Trophoblast cell (in vitro differentiated cells and primary cell): ENCODE measurements at places on chromosomes 2 and 18.
A peak's percentile ranks its signal among the peaks of the same experiment; 100 is the strongest.

DNA sequence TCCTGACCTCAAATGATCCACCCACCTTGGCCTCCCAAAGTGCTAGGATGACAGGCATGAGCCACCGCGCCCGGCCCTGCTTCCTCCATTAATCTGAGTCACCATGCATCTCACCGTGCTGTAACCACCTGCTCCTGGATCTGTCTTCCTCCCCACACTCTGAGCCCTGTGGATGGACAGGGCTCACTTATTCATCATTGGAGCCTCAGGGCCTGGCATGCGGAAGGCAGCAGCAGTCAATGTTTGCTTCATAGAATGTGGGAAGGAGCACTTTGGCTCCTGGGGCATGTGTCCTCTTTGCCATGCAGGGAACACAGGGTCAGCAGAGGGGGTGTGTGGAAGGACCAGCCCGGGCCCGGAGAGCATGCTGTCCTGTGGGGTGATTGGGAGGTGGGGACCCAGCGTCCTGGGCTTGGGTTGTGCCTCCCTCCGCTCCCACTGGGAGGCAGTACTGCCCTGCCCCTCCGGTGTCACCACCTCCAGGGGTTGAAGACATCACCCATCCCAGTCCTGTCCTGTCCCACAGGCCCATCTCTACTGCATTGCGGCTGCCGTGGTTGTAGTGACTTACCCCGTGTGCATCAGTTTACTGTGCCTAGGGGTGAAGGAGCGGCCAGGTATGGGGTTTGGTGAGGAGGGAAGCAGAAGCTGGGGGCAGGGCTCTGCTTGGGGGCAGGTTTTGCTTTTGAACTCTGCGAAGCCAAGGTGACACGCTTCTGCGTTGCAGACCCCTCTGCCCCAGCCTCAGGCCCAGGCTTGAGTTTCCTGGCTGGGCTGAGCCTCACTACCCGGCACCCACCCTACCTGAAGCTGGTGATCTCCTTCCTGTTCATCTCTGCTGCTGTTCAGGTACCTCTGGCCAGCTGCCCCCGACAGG, 11.5 kb downstream of the MFSD2B start:
- peaks cover 4% of the 10 kb centered on the region for H3K4me1 ChIP-seq
- no peaks in the 10 kb centered on the region for H3K27me3 ChIP-seq
- no peak overlapping the region for H3K4me3 ChIP-seq
- peak; percentile 79 for DNase-seq

- H3K36me3 ChIP-seq = no peaks in the 10 kb centered on the region
- H3K4me3 ChIP-seq = no peak overlapping the region
- DNase-seq = no peak
- H3K4me1 ChIP-seq = peaks cover 3% of the 10 kb centered on the region
These were observed 85.4 kb upstream of the CABLES1 start for GRCh38 chr18:23049698-23050373.

- no peak overlapping the region for H3K27ac ChIP-seq
- no peak overlapping the region for H3K4me3 ChIP-seq
- peaks cover 5% of the 10 kb centered on the region for H3K36me3 ChIP-seq
These were observed 36.2 kb downstream of the GLS start for GRCh38 chr2:190916829-190917228.

DNA sequence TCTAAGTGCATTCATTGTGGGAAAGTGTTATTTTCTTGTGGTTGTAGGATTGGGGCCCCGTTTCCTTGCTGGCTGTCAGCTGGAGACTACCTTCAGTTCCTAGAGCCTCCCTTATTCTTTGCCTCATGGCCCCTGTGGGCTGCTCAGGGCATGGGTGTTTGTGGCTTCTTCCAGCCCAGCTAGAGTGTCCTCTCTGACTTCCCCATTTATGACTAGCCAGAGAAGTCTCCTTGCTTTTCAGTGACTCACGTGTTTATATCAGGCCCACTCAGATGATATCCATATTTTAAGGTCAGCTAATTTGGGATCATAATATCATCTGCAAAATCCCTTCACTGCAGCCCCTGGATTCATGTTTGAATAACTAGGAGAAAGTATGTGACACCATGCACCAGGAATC, 62.8 kb downstream of the DTNA start:
- H3K36me3 ChIP-seq = no peaks in the 10 kb centered on the region
- no peak overlapping the region for H3K4me3 ChIP-seq
- H3K27ac ChIP-seq = no peak overlapping the region

DNA sequence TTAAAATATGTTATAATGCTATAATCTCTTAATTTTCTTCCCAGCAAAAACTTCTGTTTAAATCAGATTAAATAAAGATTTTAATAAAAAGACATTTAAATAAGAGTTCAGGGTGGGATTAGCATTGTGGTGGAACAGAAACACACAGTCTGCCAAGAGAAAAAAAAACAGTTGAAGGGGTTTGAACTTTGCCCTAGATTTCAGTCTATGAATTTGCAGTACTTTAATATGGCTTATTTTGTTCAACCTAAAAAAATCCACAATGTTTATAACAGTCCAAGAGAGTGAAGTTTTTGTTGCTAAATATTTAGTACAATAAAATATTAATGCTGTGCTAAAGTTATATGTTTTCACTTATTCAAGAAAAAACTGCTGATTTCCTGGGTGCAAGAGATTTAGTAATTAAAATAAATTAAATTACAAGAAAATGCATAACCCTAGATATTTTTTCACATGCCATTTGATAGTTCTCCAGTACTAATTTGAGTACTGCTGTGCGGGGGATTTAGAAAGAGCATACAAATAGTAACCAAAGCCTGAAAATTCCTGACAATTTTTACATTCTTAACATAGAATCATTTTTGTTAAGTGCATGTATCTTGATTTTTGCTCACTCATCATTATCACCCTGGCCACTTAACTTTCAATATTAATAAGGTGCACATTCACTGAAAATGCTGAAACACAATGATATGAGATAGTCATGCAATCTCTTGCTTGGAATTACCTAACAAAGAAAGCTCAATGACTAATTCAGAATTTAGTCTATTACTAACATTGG, 52.6 kb downstream of the SLC40A1 start:
- H3K4me1 ChIP-seq = no peaks in the 10 kb centered on the region
- DNase-seq = no peak
- no peak overlapping the region for H3K4me3 ChIP-seq
- no peak overlapping the region for H3K27ac ChIP-seq
- H3K27me3 ChIP-seq = no peaks in the 10 kb centered on the region

DNA sequence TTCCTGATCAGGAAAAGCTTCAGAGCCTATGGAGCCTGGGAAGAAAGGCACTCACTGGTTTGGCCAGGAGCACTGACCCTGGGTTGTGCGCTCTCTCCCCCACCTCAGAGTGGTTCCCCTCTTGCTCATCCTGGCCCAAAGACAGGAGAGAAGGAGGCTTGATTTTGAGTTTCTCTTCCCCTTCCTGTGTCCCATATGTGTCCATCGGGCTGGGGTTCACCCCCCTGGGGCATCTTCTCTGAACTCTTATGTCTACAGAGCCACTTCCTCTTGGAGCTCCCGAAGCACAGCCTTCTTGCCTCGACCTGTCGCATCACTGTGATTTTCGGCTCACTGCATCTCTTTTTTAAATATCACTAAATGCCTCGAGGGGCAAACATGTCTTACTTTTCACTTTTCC, 692.3 kb downstream of the RNF144A start:
- no peak for DNase-seq
- H3K27ac ChIP-seq = no peak overlapping the region
- H3K36me3 ChIP-seq = no peaks in the 10 kb centered on the region
- H3K27me3 ChIP-seq = no peaks in the 10 kb centered on the region
- H3K4me3 ChIP-seq = no peak overlapping the region

DNA sequence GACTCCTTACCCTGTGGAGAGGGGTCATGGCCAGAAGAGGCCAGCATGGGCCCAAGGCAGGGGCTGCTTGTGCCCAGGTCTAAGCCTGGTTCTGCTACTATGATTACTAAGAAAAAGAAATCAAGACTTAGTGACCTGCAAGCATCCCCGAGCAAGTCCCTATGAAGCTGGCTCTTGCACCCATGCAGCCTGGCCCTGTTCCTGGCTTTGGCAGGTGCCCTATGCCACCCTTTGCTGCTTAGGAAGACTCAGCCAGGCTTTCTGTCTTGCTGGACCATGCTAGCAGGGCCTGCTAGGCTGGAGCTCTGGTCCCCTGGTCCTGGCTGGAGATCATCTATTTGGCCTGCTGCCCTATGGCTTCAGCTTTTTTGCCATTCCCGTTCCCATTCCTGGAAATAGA, 309.4 kb upstream of the EPAS1 start:
- H3K4me3 ChIP-seq = no peak overlapping the region
- no peaks in the 10 kb centered on the region for H3K27me3 ChIP-seq
- no peaks in the 10 kb centered on the region for H3K36me3 ChIP-seq
- no peaks in the 10 kb centered on the region for H3K4me1 ChIP-seq
- DNase-seq = no peak
